ENCODE measurements at places on chromosomes 11 and 22.

DNA sequence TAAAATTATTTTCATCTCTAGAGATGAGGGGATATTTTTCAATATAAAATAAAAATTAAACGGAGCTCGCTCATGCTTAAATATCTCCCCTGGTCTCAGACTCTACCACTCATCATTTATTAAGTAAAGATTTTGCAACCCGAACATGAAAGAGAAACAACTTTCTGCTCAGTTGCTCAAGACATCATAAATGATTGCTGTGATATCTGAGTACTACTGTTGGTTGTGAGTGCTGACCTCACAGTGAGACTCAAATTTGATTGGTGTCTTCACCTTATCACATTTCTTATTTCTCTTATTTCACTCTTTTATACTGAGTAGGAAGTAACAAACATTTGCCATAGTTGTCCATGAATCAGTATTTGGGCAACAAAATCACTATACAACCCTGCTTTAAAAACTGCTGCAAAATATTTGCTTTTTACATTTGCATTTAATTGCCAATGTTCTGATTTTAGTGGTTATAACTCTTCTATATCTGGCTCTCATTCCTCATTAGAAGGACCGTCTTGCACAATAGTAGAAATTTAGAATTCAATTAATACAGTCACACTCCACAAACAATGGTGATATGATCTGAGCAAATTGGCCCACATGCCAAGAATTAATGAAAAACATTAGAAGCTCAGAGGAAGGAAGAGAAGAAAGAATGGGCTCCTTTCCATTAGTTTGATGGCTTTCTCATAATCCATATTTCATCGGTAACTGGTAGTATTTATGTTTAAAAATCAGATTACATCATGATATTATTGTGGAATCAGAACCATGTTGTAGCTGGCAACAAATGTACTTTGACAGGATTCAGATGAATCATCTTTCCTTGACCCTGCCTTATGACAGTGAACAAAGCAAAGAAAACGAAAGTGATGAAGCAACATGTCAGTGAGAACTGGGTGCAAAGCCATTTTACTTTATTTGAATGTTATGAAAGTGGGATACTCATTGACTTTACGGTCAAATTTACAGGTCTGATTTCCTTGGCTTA lies 973.6 kb upstream of the TENM4 start:
- DNase-seq = no peak

DNA sequence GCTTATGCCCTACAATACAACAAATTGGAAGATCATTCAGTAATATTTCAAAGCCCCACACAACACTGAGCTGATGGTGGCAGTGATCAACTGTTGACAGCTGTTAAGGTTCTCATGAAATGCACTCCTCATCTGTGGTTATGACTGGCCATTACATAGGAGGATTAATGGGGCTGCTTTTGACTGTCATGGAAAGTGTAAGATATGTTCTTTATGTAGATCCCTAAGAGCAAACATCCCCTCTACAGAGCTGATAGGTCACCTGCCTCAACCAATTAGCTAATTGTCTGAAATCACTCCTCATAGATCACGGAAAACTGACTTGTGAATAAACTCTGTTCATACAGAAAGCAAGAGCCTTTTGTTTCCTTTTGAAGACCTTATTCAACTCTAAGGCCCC lies 78.1 kb downstream of the GAB2 start:
- no peak for DNase-seq

DNA sequence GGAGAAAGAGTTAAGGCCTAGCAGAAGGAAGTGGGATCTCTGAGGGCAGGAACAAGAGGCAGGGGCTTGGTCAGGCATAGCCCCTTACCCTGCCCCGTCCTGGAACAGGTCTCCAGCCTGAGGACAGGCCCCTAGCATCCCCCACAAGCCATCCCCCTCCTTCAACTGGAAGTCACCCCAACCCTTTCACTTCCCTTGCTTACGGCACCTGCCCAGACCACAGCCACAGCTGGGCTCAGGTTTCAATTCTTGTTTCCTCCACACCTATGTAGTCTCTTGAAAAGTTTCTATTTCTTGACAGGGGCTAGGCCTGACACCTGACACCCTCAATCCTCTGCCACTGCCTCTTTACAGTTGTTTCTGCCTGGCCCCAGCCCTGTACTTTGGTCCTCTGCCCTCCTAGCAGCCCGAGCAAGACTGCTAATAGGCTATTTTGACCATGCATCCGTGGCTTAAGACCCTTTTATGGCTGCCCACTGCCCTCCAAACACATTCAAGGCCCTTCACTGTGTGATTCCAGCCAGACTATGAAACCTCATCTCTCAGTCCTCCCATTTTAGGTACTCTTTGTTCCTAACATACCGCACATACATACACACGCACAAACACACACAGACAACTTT lies 10.9 kb upstream of the FCHSD2 start:
- no peak for DNase-seq

DNA sequence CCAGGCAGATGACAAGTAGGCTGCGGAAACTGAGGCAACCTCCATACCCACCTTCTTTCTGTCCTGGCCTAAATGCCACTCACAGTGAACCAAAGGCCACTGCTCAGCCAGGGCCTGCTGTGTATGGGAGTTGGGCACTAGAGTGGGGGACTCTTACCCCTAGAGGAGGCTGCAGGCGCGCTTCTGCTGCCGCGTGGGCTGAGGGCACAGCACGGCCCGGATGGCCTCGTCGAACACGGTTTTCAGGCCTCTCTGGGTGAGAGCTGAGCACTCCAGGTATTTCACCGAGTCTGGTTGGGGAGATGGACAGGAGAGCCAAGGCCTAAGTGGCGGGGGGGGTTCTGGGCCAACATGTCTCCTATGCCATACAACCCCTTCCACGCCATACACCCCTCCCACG lies 14.2 kb upstream of the SSTR3 start:
- DNase-seq = no peak

GRCh38 chr11:78429660-78430059 lies 12.0 kb upstream of the GAB2 start:
- DNase-seq = peak; percentile 48

GRCh38 chr11:119772641-119773415 lies 43.8 kb upstream of the NECTIN1 start:
- DNase-seq = no peak

DNA sequence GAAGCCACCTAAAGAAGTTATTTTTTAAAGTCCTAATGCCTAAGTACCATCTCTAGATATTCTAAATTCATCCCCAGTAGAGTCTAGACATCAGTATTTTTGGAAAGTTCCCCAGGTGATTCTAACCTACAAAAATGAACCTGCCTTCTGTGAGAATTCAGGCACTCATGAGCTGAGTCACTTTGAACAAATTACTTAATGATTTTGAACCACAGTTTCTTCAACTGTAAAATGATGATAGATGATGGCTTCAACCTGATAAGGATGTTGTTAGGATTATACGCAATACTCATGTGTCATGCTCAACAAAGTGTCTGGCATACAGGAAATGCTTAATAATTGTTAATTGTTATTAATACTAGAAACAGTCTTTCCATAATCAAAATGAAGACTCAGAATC lies 82.8 kb upstream of the OR5AK2 start:
- DNase-seq = no peak

DNA sequence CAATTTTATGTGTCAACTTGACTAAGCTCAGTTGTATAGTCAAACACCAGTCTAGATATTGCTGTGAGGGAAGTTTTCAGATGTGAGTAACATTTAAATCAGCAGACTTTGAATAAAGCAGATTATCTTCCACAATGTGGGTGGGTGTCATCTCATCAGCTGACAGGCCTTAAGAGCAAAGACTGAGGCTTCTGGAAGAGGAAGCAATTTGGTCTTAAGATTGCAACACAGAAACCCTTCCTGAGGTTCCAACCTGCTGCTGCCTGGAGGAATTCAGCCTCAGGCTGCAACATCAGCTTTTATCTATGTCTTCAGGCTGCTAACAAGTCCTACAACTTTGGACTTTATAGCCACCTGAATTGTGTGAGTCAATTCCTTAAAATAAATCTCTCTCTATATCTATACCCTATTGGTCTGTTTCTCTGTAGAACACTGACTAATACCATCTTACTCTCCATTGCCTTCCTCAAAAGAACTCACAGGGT lies 277.2 kb upstream of the PLET1 start:
- DNase-seq = peak; percentile 85

DNA sequence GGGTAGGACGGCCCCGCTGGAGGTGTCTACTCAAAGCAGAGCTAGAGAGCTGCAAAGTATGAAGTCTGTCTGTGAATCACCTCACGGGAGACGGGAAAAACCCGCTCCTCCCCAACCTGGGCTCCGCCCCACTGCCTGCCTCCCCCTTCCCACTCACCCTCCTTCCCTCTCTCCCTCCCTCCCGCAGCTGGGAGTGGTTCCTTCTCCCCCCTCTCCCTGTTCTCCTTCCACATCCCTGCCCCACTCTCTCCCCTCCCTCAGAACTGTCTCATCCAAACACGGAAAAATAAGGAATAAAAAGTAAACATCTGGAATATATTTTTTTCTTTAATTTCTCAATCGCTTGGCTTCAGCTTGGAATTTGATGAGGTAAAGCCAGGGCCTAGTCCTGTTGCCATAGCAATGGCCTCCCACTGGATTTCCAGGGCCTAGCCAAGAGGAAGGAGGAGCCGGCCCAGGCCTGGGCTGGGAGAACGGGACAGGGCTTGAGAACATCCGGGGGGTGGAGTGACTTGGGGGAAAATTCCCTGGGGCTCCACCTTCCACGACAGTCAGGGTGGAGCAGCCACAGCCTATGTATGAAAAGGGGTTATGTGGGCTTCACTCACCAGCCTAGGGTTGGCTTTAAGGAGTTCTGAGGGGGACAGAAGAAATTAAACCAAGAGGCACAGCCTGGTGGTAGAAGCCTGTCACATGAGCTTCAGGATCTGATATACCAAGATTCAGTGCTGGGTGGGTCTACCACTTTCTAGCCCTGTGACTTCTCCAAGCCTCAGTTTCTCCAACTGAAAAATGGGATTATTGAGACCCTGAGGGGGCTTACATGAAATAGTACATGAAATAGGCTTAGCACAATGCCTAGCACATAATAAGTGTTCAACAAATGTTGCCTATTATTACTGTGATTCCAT lies 2.2 kb downstream of the TNKS1BP1 start:
- DNase-seq = no peak

DNA sequence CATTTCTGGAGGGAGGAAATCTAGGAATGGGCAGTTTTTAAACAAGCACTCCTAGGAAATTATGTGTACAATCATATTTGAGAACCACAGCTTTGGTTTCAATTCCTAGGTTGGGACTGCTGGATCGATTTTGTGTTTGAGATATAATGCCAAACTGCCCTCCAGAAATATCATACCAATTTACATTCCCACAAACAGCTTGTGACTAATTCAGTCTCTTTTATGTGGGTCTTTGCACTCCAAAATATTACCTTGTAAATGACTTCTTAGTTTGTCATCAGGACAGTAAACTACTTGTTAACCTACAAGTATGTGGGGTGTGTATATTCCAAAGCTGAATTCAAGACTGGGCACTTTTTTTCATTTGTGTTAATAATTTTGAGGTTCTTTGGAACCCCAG lies 9.8 kb upstream of the BARX2 start:
- no peak for DNase-seq

DNA sequence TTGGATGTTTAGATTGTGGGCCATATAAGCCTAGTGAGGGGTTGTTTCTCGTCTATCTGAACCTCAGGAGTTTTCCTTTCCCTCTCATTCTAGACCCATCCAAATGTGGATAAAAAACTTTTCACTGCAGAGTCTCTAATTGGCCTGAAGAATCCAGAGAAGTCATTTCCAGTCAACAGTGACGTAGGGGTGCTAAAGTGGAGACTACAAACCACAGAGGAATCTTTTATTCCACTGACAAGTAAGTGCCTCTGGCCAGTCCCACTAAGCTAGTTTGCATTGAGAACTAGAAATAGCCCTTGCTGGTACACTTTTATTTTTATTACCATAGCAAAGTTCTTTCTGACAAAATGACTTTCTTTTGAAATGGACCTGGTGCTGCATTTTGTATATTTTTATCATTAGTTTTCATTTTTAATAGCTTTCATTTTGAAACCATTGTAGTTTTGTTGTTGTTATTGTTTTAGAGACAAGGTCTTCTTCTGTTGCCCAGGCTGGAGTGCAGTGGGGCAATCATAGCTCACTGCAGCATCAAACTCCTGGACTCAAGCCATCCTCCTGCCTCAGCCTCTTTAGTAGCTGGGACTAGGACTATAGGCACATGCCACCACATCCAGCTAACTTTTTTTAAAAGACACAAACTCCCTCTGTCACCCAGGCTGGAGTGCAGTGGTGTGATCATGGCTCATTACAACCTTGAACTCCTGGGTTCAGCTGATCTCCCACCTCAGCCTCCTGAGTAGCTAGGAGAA lies 14.6 kb upstream of the PHLDB1 start:
- DNase-seq = no peak

GRCh38 chr11:77073328-77074001 lies 6.7 kb downstream of the CAPN5 start:
- no peak for DNase-seq

- no peak for DNase-seq
Observed at GRCh38 chr11:83303316-83303715, 17.1 kb upstream of the CCDC90B start.

DNA sequence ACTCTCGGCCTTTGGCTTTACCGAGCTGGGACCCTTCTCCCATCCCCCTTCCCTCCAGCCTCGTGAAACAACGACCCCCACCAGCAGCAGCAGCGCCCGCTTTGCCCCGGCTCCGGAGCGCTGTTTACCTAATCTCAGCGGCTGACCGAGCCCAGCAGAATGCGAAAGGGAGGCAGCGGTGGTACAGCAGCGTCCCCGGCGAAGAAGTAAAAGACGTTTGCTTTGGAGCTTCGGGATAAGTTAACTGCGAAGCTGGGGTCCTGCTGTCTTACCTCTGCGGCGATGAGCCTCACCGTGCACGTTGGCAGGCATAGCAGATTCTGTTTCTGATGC lies 2.0 kb upstream of the LARGE1 start:
- no peak for DNase-seq

DNA sequence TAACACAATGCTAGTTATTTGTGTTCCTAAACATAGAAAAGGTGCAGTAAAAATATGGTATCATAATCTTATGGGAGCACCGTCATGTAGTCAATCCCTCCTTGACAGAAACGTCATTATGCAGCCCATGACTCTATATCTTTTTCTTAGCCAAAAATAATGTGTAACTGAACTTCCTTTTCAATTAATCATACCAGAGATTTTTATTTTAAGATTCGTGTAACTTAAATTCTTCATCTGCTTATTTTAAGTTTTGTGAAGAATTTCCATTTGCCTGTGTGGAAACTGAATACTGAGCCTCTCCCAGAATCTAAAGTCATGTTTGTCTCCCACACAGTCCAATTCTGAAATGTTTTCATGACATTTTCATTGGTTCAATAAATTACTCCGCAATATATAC lies 699.1 kb downstream of the KCNA4 start:
- no peak for DNase-seq

GRCh38 chr11:67304511-67305113 lies 1.3 kb downstream of the SSH3 start:
- peak; percentile 1 for DNase-seq

GRCh38 chr11:99229544-99229943 lies 208.8 kb downstream of the CNTN5 start:
- no peak for DNase-seq

GRCh38 chr11:19237813-19238212 lies 2.9 kb downstream of the E2F8 start:
- DNase-seq = no peak

- DNase-seq = no peak
Observed at GRCh38 chr11:126079621-126080124, 17.0 kb upstream of the CDON start.

GRCh38 chr11:79007771-79008402 lies 432.9 kb downstream of the TENM4 start:
- no peak for DNase-seq

Measured in suppressor macrophage (primary cell).